Activated naive CD8-positive, alpha-beta T cell treated with anti-CD3 and anti-CD28 coated beads, Interleukin-2, amount 10 ng/mL, durations not matched to agents 7 days and 5 days (primary cell): ENCODE measurements at places on chromosomes 11 and 22. TPM values are rescaled to one million over a fixed set of nuclear protein-coding genes. Genes with fewer than 3 reads are reported as not detected.

- H3K4me1 ChIP-seq: no peaks in the 10 kb centered on the region
- H3K36me3 ChIP-seq: no peaks in the 10 kb centered on the region
- no peak for DNase-seq
- H3K27ac ChIP-seq: no peak overlapping the region
Observed at GRCh38 chr22:46451741-46452140, 85.7 kb downstream of the CELSR1 start.

DNA sequence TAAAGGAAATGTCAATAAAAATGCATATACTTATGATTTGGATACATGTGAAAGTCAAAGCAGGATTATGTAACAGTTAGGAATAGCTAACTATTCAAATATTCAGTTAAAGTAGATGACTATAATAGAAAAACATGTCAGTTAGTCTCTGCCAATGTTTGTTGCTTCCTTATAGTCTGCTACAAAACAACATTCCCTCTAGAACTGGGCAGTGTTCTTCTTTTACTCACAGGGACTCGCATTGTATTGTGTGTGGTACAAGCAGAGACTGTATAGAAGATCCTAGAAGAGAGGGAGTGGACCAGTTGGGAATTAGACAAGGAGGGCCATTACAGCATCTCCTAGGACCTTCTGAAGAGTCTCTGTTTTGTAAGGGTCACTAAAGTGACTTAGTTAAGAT, 10.6 kb downstream of the ACAT1 start:
- H3K4me3 ChIP-seq: no peak overlapping the region
- no peaks in the 10 kb centered on the region for H3K27me3 ChIP-seq
- H3K4me1 ChIP-seq: peaks cover 7% of the 10 kb centered on the region
- H3K27ac ChIP-seq: no peak overlapping the region

DNA sequence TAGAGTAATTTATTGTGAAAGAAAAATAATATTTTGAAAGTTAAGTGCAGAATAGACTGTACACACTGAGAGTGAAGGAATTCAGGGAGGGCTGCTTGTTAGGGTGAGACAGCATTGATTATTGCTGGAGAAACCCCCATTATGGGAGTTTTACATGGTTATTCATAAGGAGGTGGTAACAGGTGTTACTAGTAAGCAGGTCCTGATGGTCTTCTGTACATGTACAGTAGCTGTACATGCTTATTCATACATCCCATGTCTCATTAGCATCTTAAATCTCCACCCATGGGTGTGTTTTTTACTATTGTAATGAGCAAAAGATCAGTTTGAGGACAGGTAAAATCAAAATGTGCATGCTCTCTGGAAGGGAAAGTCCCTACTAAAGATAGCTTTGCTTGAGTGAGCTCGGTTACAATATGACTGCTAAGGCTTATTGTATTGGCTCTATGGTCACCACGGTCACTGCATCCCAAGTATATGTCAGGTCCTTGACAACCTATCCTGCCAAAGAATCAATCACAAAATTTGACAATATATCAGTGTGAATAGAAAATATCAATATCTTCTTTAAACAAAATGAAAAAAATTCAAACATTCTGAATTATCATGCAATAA, 6.2 kb downstream of the KDM4F start:
- H3K4me3 ChIP-seq: no peak overlapping the region
- no peaks in the 10 kb centered on the region for H3K4me1 ChIP-seq
- no peak for DNase-seq
- no peak overlapping the region for H3K27ac ChIP-seq

- no peak overlapping the region for H3K27ac ChIP-seq
- no peak overlapping the region for H3K4me3 ChIP-seq
- H3K27me3 ChIP-seq: peaks cover 2% of the 10 kb centered on the region
Observed at GRCh38 chr22:33572086-33572485, 348.2 kb downstream of the LARGE1 start.

DNA sequence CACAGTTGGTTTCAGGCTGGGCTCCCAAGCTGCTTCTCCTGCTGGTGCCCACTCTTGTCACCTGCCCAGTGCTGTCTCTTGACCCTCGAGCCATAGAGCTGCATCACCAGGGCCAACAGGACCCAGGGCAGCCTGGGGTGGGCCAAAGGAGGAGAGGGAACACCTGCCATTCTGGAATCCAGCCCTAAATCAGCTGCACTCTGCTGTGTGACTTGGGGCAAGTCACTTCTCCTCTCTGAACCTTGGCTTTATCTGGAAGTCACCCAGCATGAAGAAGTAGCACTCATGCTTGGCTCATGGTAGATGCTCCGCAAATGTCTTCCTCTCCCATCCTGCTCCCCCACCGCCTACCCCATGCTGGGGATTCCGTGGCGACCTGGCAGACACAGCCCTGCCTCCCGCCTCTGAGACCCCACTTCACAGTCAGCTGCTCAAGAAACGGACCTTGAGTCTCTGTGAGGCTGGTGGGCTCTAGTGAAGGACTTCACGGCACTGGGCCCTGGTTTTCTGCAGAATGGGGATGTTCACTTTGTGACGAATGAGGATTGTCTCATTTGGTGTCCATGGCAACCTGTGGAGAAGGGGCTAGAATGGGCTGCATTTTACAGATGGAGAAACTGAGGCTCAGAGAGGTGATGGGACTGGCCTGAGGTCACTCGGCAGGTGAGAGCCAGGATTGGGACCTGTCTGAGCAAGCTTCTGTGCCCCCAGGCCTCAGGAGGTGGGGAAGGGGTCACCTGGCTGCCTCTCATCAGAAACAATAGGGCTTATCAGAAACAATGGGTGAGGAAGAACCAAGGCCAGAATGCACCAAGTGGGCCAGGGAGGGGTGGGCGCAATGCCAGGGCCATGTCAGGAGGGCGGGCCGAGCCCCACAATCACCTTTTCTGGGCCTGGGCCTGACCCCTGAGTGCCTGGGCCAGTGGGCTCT, 12.4 kb downstream of the EMID1 start:
- peaks cover 4% of the 10 kb centered on the region for H3K27me3 ChIP-seq
- H3K36me3 ChIP-seq: no peaks in the 10 kb centered on the region
- DNase-seq: no peak
- no peaks in the 10 kb centered on the region for H3K4me1 ChIP-seq
- no peak overlapping the region for H3K4me3 ChIP-seq
- H3K27ac ChIP-seq: no peak overlapping the region

DNA sequence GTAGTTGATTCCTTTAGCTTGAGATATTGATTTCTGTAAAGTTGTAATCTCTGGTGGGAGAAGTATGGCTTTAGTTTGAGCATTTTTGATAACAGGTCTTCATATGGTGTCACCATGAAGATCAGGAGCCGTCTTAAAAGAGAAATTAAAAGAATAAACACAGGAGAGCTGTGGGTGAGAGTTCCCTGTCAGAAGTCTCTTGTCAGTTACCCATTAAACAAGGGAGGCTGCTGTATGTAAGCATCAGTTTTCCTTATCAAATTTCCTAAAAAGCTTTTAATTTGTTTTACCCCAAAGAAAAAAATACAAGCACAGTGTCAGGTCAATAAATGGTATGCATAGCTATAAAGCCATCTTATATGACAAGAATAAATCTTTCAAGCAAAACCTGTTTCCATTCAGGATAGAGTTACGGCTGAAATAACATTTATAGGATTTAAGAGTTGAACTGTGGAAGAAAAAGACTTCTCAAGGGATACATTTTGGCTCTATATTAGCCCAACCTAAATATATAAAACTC, 767.5 kb downstream of the JRKL start:
- no peak overlapping the region for H3K27ac ChIP-seq
- H3K27me3 ChIP-seq: no peaks in the 10 kb centered on the region
- no peaks in the 10 kb centered on the region for H3K4me1 ChIP-seq
- no peaks in the 10 kb centered on the region for H3K36me3 ChIP-seq

DNA sequence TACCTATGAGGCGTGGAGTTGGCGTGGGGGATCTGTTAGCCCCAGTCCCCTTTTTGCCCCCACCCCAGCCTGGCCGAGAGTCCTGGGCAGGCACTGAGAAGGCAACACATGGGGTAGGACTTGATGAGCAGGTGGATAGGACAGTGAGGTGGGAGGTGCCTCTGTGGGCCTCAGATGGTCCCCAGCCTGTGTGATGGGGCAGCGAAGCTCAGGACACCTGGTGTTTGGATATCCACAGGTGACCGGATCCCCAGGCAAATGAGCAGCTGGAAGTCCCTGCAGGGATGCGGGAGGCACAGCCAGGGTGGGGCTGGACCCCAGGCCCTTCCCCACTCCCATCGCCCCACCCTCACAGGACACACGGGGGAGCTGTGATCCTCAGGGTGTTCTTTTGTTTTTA, 9.7 kb downstream of the FBLN1 start:
- no peaks in the 10 kb centered on the region for H3K36me3 ChIP-seq
- H3K27me3 ChIP-seq: peaks cover 3% of the 10 kb centered on the region
- H3K4me3 ChIP-seq: no peak overlapping the region
- H3K4me1 ChIP-seq: no peaks in the 10 kb centered on the region
- no peak overlapping the region for H3K27ac ChIP-seq

DNA sequence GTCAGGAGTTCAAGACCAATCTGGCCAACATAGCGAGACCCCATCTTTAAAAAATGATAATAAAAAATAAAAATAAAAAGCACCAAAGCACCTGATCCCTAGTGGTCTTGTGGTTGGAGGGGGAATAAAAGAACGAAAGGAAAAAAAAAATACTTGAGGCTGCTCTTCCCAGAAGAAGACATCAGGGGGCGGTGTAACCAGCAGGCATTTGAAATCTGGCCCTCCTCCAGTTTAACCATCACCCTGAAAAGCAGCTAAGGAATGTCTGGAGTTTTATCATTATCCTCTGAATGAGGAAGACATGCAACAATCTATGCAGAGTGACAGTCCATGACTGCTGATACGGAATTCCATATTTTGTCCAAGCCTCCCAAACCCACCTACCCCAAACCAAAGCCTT, 5.6 kb upstream of the KCTD17 start:
- H3K4me1 ChIP-seq: peaks cover 15% of the 10 kb centered on the region
- H3K4me3 ChIP-seq: no peak overlapping the region
- DNase-seq: no peak
- H3K27me3 ChIP-seq: peaks cover 3% of the 10 kb centered on the region
- no peaks in the 10 kb centered on the region for H3K36me3 ChIP-seq

- peaks cover 28% of the 10 kb centered on the region for H3K4me1 ChIP-seq
- peak; percentile 96 for DNase-seq
- peak within 1 kb of the TSS; percentile 92 for H3K27ac ChIP-seq
Observed at GRCh38 chr11:66051766-66052663, at the start of gene SF3B2. Gene SF3B2, plus strand, starts transcription at chr11:66052364. Its CDS starts 21 bp downstream, at chr11:66052385.

GRCh38 chr11:6895010-6895409, 2.7 kb upstream of the OR2D2 start:
- H3K4me3 ChIP-seq: no peak overlapping the region
- no peaks in the 10 kb centered on the region for H3K4me1 ChIP-seq
- H3K27me3 ChIP-seq: peaks cover 6% of the 10 kb centered on the region
- H3K36me3 ChIP-seq: no peaks in the 10 kb centered on the region
- no peak overlapping the region for H3K27ac ChIP-seq
- DNase-seq: no peak

- H3K4me3 ChIP-seq: no peak overlapping the region
- no peak overlapping the region for H3K27ac ChIP-seq
- H3K27me3 ChIP-seq: no peaks in the 10 kb centered on the region
- no peaks in the 10 kb centered on the region for H3K36me3 ChIP-seq
Observed at GRCh38 chr11:56819916-56820315, 71.4 kb upstream of the OR9G4 start.

GRCh38 chr22:19904174-19904856, 37.3 kb upstream of the COMT start:
- H3K27me3 ChIP-seq: no peaks in the 10 kb centered on the region
- no peaks in the 10 kb centered on the region for H3K4me1 ChIP-seq
- H3K36me3 ChIP-seq: no peaks in the 10 kb centered on the region
- H3K4me3 ChIP-seq: no peak overlapping the region
- no peak overlapping the region for H3K27ac ChIP-seq
- DNase-seq: no peak

DNA sequence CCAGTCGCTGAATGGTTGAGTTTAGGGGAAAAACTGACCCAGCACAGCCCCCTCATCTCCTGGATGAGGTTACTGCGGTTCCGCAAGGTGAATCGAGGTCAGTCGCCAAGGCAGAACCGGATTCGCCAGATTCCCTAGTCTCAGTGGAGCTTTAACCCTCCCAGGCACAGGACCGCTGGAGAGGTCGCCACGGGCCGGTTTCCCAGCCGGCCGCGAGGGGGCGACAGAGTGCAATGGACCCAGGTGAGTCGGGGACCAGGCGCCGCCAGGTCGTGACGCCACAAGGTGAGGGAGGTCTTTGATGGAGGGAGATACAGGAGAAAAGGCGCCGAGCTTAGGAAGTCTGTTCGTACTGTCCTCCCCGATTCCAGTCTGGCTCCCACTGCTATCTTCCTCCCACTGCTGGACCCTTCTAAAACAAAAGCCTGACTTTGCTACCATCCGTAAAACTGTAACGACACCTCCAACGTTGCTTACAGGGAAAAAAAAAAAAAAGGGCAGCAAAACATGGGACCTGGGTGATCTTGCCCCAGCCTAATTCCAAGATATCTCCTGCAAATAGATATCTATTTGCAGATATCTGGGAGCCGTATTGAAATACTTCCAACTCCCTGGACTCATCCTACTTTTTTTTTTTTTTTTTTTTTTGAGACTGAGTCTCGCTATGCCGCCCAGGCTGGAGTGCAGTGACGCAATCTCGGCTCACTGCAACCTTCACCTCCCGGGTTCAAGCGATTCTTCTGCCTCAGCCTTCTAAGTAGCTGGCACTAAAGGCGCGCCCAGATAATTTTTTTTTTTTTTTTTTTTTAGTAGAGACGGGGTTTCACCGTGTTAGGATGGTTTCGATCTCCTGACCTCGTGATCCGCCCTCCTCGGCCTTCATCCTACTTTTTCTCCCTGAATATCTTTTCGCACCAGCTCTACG, 1.4 kb upstream of the GGA1 start:
- H3K27me3 ChIP-seq: peaks cover 17% of the 10 kb centered on the region
- DNase-seq: peak; percentile 97
- H3K27ac ChIP-seq: peak overlapping the region; percentile 98
- peaks cover 49% of the 10 kb centered on the region for H3K4me1 ChIP-seq
- H3K4me3 ChIP-seq: peak overlapping the region; percentile 80
- no peaks in the 10 kb centered on the region for H3K36me3 ChIP-seq

The TYR gene
- total RNA-seq: not detected
